Metanephros (tissue), 2 donors: ENCODE measurements at places on chromosomes 4 and X. TPM values are rescaled to one million over a fixed set of nuclear protein-coding genes. Genes with fewer than 3 reads are reported as not detected.

KLKB1 gene
- 0.82 TPM for total RNA-seq

CXCR3 gene
- 0.12 TPM for total RNA-seq

UGT2B10 gene
- not detected for total RNA-seq

ERCC6L gene
- 1.2 TPM for total RNA-seq

RBM3 gene
- total RNA-seq: 138 TPM

REPS2 gene
- 16.2 TPM for total RNA-seq

CFAP47 gene
- total RNA-seq: 2.3 TPM

MAGEB10 gene
- not detected for total RNA-seq

APOOL gene
- total RNA-seq: 14.4 TPM

AWAT2 gene
- total RNA-seq: not detected

SOD3 gene
- total RNA-seq: 28.8 TPM

XAGE1A gene
- not detected for total RNA-seq

VCX2 gene
- total RNA-seq: not detected

ITGB1BP2 gene
- total RNA-seq: 16.9 TPM

PRR32 gene
- total RNA-seq: 9.7 TPM

CTSO gene
- 32.5 TPM for total RNA-seq

UGT2B11 gene
- total RNA-seq: not detected

PLK4 gene
- 16.9 TPM for total RNA-seq

ZMAT1 gene
- total RNA-seq: 7.1 TPM

KLHL4 gene
- total RNA-seq: 4.9 TPM

MAGEB17 gene
- total RNA-seq: not detected

LIMCH1 gene
- total RNA-seq: 94.9 TPM

COL4A5 gene
- total RNA-seq: 134 TPM

MAGEE1 gene
- 5.0 TPM for total RNA-seq

SPATA4 gene
- 0.88 TPM for total RNA-seq

FGB gene
- total RNA-seq: 5.6 TPM

TLR7 gene
- total RNA-seq: 2.5 TPM

SLC9B2 gene
- total RNA-seq: 15.2 TPM

CSN1S1 gene
- not detected for total RNA-seq

NDNF gene
- 35.4 TPM for total RNA-seq

DMP1 gene
- total RNA-seq: not detected

MAMLD1 gene
- 5.3 TPM for total RNA-seq

TMEM35A gene
- total RNA-seq: 4.0 TPM
